ENCODE measurements at places on chromosomes 1 and 21. TPM values are rescaled to one million over a fixed set of nuclear protein-coding genes. Genes with fewer than 3 reads are reported as not detected.

C4BPB gene
- 2.2 TPM for total RNA-seq

CELA2A gene
- not detected for total RNA-seq

PLCH2 gene
- total RNA-seq: 2.9 TPM

GBP4 gene
- 38.3 TPM for total RNA-seq

CHI3L1 gene
- not detected for total RNA-seq

CA6 gene
- 3.5 TPM for total RNA-seq
